ENCODE measurements at places on chromosomes 7 and 10.

DNA sequence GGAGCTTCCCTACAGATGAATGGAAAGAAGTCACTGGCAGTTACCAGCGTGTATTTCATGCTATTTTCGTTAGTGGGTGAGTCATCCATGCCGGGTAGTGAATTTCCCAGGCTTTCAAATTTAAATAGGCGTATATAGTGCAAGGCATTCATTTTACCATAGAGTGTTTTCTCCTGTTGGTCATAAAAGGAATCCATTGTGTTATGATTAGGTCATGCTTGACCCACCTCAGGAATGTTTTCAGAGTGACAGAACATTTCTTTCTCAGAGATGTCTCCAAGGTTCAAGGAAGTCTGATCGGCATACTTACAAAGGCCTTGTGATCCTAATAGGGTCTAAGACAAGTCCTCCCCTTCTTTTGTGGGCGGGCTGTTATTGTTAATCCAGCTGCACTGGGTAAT lies 110.7 kb downstream of the AKR1D1 start:
- DNase-seq = no peak

- no peak for DNase-seq
Measured at GRCh38 chr7:143429770-143430698, 13.2 kb upstream of the TAS2R60 start.

GRCh38 chr7:89559596-89559995 lies 594.7 kb upstream of the STEAP1 start:
- no peak for DNase-seq

DNA sequence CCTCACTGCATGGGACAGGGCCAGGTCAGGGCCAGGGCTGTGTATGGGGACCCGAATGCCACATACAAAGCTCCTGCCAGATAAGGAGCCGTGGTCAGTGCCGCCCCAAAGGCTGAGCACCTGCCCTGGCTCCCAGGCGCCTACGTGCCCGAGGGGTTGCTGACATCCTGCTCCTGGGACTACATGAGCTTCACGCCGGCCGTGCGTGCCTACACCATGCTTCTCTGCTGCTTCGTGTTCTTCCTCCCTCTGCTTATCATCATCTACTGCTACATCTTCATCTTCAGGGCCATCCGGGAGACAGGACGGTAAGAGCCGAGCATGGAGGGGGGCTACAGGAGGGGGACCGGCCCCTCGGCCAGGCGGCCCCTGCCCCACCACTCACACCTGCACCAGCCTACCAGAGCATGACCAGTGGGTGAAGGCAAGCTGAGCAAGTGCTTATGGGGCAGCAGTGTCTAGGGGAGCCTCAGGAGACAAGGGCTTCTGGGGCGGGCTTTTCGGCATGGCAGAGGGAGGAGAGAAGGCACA lies 4.9 kb downstream of the OPN4 start:
- DNase-seq = no peak
